Stimulated activated CD4-positive, alpha-beta T cell treated with anti-CD3 and anti-CD28 coated beads, Interleukin-1b, Interleukin-23, amount 100 ng/mL, for 4 hours (primary cell): ENCODE measurements at places on chromosomes 2 and 18.

GRCh38 chr2:234099266-234099665 is 48.8 kb downstream of the SPP2 start:
- no peak for DNase-seq

GRCh38 chr2:238139196-238140039 is 950 bp downstream of the KLHL30 start:
- peak; percentile 32 for DNase-seq

GRCh38 chr2:178777577-178777976 is 29.6 kb downstream of the TTN start:
- no peak for DNase-seq

DNA sequence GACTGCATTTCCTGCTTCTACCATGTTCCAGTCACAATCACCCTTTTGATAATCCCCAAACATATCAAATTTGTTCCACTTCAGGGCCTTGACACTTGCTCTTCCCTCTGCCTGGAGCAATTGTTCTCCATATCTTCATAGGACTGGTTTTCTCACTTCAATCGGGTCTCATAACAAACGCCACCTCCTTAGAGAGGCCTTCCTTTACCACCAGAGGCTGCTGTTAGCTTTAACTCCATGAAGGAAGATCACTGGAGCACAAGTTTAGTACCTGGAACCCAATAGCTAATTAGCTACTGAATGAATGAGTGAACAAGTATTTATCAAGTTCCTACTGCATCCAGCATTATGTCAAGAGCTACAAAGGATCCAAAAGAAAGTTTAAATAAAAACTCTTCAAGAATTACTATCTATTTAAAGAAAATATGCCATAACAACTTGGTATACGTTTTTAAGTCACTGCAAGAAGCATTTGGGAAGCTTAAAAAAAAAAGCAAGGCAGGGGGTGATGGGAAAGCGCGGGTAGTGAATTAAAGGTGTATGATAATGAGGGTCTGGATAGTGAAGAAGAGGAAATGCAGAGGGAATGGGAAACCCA is 58.8 kb downstream of the BAZ2B start:
- no peak for DNase-seq
